ENCODE measurements at places on chromosomes 12 and 14.

DNA sequence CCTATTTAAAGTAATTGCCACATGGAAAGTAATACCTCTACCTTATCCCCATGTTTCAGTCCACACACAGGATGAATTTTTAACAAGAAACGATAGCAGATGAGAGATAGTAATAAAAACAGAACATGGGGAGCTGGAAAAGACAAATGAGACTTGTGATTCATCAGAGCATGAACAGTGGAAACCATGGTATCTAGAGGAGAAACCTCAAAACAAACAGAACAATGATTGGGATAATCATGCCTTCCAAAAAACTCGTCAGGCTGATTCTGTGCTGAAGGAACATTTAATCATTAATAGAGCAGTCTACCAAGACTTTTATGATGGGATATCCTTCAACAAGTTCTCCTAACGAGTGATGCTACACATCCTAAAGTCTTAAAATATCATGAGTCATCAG is 1390.7 kb downstream of the FSCB start:
- DNase-seq, result no peak

DNA sequence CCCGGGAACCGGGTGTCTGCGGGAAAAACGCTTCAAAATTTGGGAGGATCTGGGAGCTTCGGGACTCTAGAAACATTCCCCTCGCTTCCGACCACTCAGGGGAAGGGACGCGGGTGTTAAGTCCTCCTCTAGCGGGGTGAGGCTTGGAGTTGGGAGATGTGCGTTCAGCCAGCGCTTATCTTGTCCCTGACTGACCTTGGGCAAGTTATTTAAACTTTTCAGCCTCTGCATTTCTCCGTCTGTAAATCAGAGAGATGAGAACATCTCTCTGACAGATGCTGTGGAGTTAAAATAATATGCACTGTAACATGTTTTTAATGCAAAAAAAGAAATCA is 76.9 kb upstream of the ANO4 start:
- DNase-seq, result no peak

- DNase-seq, result no peak
Measured at GRCh38 chr14:88348546-88348945, 25.5 kb upstream of the KCNK10 start.

GRCh38 chr12:66584673-66585072 is 94.2 kb downstream of the GRIP1 start:
- peak; percentile 45 for DNase-seq

DNA sequence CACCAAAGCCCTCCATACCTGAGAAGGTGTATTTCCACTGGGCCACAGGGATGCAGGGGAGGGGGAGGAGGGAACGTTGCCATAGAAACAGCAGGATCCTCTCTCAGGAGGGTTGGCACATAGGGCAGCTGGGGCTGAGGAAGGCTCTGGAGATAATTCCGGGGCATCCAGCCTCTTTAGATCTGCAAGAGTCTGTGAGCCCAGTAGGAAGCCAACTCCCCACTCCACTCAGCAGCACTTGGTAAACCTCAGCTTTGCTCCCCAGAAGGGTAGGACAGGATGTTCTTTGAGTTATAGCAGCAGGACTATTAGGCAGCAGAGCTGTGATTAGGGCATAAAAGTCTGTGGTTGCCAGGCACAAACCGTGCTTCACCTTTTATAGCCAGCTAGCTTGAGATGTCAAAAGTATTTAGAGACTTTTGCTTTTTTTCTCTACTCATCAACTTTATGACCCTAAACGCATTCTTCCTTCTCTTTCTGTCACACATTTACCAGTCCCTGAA is 7.8 kb upstream of the PLEKHG3 start:
- no peak for DNase-seq

GRCh38 chr12:119989731-119990381 is 820 bp downstream of the BICDL1 start:
- peak; percentile 66 for DNase-seq

GRCh38 chr12:55716582-55716957 is 724 bp downstream of the BLOC1S1 start:
- DNase-seq, result peak; percentile 68

- DNase-seq, result peak; percentile 39
Measured at GRCh38 chr14:68653804-68654203, 139.1 kb downstream of the ZFP36L1 start.

All from inflammatory macrophage treated with lipopolysaccharide for 4 hours (primary cell).